ENCODE measurements at places on chromosomes 5 and 9. TPM values are rescaled to one million over a fixed set of nuclear protein-coding genes. Genes with fewer than 3 reads are reported as not detected.

GRCh38 chr5:146765089-146765832 is 113.3 kb downstream of the PPP2R2B start:
- DNase-seq = no peak

- DNase-seq = no peak
Observed at GRCh38 chr5:60943624-60944023, 1.2 kb downstream of the ERCC8 start.

DNA sequence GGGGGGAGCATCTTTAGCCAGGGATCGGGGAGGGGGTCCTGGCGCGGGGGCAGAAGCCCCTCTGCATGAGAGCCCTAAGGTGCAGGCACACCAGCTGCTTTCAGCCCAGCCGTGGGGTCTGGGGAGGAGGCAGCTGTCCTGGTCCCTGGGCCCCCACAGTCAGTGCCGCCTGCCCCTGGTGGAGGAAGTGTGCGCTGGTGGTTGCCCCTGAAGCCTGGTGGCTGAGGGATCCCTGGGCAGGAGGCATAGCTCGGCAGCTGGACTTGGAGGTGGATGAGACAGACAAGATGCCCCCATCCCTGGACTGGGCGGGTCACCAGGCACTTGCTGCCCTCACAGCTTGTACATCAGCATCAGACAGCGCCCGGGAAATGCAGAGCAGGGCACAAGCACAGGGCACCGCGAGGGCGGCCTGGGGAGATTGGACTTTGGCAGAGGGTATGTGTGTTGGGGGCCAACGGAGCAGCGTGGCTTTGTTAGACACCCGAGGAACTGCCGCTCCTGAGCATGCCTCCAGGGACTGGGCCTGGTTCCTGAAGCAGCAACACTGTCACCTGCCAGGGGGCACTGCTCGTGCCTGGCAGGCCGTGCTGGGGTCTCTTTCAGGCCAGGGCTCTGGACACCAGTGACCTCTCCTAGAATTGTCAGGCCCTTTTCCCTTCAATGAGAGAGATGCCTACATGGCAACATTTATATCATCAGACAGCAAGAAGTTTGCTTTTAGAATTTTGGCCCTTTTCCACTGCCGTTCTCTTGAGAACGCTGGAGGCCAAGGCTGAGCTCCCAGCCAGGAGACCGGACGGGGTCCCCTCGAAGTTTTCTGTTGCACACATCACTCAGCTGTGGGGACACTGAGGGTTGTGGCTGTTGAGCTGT is 41.9 kb upstream of the CTSL start:
- DNase-seq = no peak

GRCh38 chr5:112554101-112554977 is 135.3 kb upstream of the EPB41L4A start:
- no peak for DNase-seq

DNA sequence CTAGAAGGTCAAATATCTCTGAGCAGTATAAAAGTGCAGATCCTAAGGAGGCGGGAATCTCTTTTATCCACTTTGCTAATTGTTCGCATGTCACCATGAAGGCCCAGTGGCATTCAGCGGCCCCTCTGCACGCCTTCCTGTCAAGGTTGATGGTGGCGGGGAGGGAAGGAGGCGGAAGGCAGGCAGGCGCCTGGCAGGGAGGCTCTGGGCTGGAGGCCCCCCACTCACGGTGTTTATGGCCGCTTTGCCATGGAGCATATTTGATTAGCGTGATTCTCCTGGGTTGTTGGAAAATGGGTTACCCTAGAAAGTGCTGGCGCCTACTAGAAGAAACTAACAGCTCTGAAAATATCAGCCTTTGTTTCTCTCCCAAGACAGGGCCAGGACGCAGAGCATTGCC is 209.6 kb downstream of the FSTL4 start:
- no peak for DNase-seq

Gene RBM18
- total RNA-seq = 15.1 TPM

- no peak for DNase-seq
Observed at GRCh38 chr5:14490309-14490711, 91.3 kb upstream of the OTULINL start.

Gene ALDH1A1
- total RNA-seq = 0.30 TPM

Gene CORO2A
- 10.0 TPM for total RNA-seq

Gene DTWD2
- total RNA-seq = 3.8 TPM

- DNase-seq = no peak
Observed at GRCh38 chr5:77725616-77726015, 50.5 kb downstream of the TBCA start.

DNA sequence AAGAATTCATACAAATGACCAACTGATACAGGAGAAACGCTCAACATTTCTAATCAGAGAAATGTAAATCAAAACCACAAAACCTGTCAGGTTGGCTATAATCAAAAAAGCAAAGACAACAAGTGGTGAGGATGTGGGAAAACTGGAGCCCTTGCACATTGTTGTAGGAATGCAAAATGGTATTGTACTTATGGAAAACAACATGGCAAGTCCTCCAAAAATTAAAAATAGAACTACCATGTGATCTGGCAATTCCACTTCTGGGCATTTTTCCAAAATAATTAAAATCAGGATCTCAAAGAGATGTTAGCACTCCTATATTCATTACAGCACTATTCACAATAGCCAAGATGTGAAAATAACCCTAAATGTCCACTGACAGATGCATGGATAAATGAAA is 76.1 kb downstream of the FNIP1 start:
- DNase-seq = no peak

GRCh38 chr5:171291371-171291770 is 17.7 kb upstream of the TLX3 start:
- no peak for DNase-seq

Gene PCDHB4
- not detected for total RNA-seq

DNA sequence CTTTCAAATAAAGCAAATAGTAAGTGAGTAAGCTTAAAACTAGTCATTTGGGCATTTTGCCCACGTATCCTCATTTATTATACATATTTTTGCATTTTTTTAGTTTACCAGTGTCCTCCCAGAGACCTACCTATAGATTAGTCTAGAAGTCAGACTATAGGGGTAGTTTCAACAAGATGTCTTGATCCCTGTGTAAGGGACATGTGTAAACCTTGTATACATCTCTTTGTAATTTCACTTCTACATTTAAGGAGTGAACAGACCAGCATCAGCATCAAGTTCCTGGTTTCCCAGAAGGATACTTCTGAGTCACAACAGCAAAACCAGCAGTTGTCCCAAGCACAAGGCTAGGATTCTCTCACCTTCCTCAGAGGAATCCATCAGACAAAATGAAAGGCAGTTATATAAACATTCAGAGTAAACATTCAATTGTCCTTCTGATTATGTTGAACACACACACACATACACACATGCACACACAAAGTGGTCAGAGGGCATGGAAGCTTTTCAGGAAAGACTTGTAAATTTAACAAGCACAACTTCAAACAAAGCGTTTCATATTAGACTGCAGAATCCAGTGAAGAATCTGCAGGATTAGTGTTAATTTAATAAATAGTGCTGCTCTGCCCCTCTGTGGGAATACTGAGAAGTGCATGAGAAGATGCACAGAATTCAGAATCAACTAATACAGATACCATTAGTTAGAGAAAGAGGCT is 55.4 kb downstream of the HINT1 start:
- no peak for DNase-seq

- no peak for DNase-seq
Observed at GRCh38 chr5:74394916-74395880, 245.3 kb downstream of the ENC1 start.

DNA sequence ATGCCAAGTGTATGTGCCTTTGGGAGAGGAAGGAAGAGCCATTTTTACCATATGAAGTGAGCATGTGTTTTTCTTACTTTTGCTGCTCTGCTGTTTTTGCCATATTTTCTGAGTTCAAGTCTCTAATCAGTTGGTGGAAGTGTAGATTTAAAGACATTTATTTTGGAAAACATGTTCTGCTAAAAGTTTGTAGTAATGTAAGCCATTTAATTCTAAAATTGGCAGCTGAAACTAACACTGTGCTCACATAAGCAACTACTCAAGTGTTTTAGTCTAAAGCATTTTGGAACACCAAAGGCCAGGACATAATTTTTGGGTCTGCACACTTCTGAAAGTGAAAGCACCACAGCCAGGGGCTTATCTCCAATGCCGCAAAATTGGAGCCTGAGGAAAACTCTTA is 363.4 kb upstream of the ZNF608 start:
- DNase-seq = no peak

GRCh38 chr5:172113036-172113435 is 75.0 kb downstream of the STK10 start:
- peak; percentile 85 for DNase-seq

Gene UBTD2
- 6.0 TPM for total RNA-seq

GRCh38 chr5:79845448-79846197 is 145.4 kb downstream of the MTX3 start:
- no peak for DNase-seq

Gene SLIT3
- total RNA-seq = not detected

Gene SPINK5
- total RNA-seq = not detected

DNA sequence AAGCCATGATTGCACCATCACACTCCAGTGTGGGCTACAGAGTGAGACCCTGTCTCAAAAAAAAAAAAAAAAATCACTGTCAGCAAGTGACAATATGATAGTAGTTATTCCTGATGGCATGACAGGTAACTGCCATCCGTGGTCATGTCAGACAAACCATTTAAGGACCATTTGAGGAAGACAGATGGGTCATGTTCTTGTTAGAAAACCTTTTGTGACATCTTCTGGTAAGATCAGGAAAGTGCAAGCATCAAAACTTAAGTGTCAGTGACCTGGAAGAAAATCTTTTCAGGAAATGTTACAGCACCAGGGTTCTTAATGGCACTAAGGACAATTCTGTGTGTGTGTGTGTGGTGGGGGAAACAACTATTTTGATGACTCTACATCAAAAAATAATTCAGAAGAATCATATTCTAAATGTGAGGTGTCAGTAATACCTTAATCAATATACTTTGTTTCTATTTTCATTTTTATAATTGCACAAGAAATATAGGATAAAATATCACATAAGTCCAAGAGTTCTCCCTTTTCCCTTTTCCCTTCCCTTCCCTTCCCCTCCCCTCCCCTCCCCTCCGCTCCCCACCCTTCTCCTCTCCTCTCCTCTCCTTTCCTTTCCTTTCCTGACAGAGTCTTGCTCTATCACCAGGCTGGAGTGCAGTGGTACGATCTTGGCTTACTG is 17.8 kb downstream of the SLC38A9 start:
- DNase-seq = no peak

DNA sequence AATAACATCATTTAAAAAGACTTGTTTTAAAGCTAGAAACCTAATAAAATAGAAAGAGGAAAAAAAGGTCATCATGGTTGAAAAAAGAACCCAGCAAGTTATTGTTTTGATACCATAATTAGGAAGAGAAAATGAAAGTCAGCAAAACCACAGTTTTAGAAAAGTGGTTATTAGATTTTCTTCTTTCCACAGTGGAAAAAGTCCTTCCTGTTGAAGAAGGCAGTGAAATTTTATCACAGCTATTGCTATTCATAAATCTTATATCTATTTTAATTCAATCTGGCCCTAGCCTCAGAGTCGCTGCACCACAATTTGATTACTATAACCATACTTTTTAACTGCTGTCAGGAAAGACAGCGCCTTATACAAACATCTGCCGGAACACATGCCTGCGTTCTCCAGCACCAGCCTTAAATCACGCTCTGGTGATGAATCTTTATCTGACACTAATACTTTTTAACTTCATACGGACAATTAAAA is 60.3 kb downstream of the MAPKAP1 start:
- no peak for DNase-seq

Gene ELAVL2
- not detected for total RNA-seq

- DNase-seq = no peak
Observed at GRCh38 chr9:91100878-91101450, 260.8 kb downstream of the AUH start.

- DNase-seq = peak; percentile 75
Observed at GRCh38 chr9:2053883-2054845, 39.0 kb downstream of the SMARCA2 start.

- no peak for DNase-seq
Observed at GRCh38 chr5:61706751-61707150, 374.7 kb downstream of the ZSWIM6 start.

DNA sequence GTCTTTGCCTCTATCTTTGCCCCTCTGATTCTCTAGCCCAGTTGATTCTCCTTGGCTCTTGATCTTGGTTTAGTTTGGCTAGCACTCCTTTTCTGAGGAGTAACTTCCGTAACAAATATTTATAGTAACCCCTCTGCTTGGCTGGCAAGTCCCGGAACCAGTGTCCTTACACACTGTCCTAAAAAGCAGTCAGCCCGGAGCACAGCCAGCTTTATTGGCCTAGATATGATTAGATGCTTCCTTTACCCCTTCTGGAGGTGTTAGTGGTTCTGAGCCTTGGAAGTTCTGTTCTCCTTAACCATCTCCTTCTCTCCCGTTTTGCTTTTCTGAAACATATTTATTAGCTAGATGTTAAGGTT is 17.0 kb upstream of the MSMP start:
- DNase-seq = no peak

- DNase-seq = no peak
Observed at GRCh38 chr5:1483064-1483463, 37.8 kb upstream of the SLC6A3 start.

DNA sequence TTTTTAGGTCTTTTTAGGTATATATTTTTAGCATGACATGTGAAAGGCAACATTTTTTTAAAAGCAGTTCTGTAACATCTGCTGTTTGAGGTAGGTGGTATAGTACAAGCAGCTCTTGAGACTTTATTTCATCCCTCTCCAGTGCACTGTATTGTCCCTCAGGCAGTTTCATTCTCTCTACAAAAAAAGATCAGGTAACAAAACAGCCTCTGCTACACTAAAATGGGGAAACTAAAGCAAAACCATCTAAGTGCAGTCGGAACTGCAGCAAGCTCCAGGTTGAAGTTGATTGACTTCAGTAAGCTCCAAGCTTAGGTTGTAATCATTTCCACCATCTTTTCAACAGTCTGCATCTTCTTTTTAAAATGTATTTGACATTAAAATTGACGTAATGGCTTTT is 195.6 kb downstream of the DEPDC1B start:
- DNase-seq = no peak

GRCh38 chr9:68905129-68905528 is 108.8 kb downstream of the PRKACG start:
- peak; percentile 21 for DNase-seq

DNA sequence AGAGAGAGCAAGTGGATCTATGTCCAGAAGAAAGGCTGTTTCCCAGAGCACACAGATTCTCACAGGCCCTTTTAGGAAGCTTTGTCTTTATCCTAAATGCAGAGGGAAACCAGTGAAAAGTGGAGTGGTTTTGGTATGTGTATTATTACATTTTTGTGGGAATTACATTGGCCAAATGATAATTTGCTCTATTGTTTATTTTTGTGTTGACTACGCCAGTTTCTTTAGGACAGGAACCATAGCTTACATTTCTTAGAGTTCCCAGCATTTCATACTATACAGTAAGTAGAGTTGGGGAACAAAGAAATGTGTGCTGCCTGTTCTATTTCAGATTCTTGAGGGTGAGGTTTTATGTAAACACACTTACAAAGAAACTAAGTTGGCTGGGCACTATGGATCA is 29.4 kb upstream of the SPATA31D4 start:
- DNase-seq = no peak

Gene MIGA2
- total RNA-seq = 88.3 TPM

Gene PCA3
- total RNA-seq = not detected

- DNase-seq = no peak
Observed at GRCh38 chr5:90685425-90686022, 126.9 kb downstream of the ADGRV1 start.

Gene ANKRD18A
- total RNA-seq = 1.5 TPM

Gene P4HA2
- total RNA-seq = not detected

Gene AGXT2
- not detected for total RNA-seq

Gene TSLP
- total RNA-seq = 0.23 TPM

- no peak for DNase-seq
Observed at GRCh38 chr9:133732639-133733408, 5.3 kb downstream of the SARDH start.

- no peak for DNase-seq
Observed at GRCh38 chr9:472479-473075, 257.9 kb downstream of the DOCK8 start.
